ENCODE measurements at places on chromosomes 4 and X. TPM values are rescaled to one million over a fixed set of nuclear protein-coding genes. Genes with fewer than 3 reads are reported as not detected.

Gene SMR3B
- total RNA-seq: not detected

Gene TBC1D25
- total RNA-seq: 17.9 TPM

Gene KIAA1210
- not detected for total RNA-seq

Gene NAP1L3
- total RNA-seq: 0.68 TPM

Gene CWH43
- not detected for total RNA-seq

Gene MAGEA1
- total RNA-seq: not detected

Gene F11
- total RNA-seq: not detected

Gene KIT
- 1.1 TPM for total RNA-seq

Gene FAM114A1
- total RNA-seq: 0.09 TPM

Gene SPARCL1
- not detected for total RNA-seq

Gene PDE6B
- total RNA-seq: 13.5 TPM

Gene CDS1
- not detected for total RNA-seq

Gene SPANXN4
- not detected for total RNA-seq

Gene SNCA
- total RNA-seq: 4.6 TPM

Gene CHIC2
- total RNA-seq: 14.0 TPM

Gene USP17L12
- not detected for total RNA-seq

Gene CCDC120
- total RNA-seq: 7.1 TPM

Gene ABCG2
- 0.75 TPM for total RNA-seq

Gene ANKRD50
- 0.39 TPM for total RNA-seq

Gene UGT2A1
- not detected for total RNA-seq

Gene AKAP14
- total RNA-seq: not detected

Gene CEP44
- 17.0 TPM for total RNA-seq

Gene RAB39B
- total RNA-seq: 8.7 TPM

Gene SSX3
- not detected for total RNA-seq

Gene CLDN22
- not detected for total RNA-seq

Gene SOWAHD
- 2.2 TPM for total RNA-seq

Gene SHROOM4
- total RNA-seq: not detected

Gene GABRG1
- not detected for total RNA-seq

Gene BTC
- total RNA-seq: not detected

Data from T-helper 2 cell treated with Interferon-gamma antibody and Interleukin-4, amounts not matched to agents 100 ng/mL and 5 ng/mL, for 36 hours (primary cell).